Nasal cavity respiratory epithelium epithelial cell of viscerocranial mucosa (primary cell): ENCODE measurements at places on chromosomes 2 and 18. TPM values are rescaled to one million over a fixed set of nuclear protein-coding genes. Genes with fewer than 3 reads are reported as not detected.

Gene COLEC12
- not detected in 2 replicates for total RNA-seq

Gene PDIA6
- total RNA-seq, result 464 and 699 TPM in 2 replicates

Gene TPO
- total RNA-seq, result 0.07 TPM in 1 of 2 replicates, not detected in the other

Gene TEX261
- total RNA-seq, result 12.3 and 28.5 TPM in 2 replicates

Gene HOXD3
- total RNA-seq, result not detected in 2 replicates

Gene RAPGEF4
- total RNA-seq, result 0.34 and 1.00 TPM in 2 replicates

Gene FEV
- not detected in 2 replicates for total RNA-seq

Gene RBBP8
- 110 and 136 TPM in 2 replicates for total RNA-seq

Gene C18orf54
- 1.4 and 2.0 TPM in 2 replicates for total RNA-seq

Gene RHBDD1
- 44.4 and 80.5 TPM in 2 replicates for total RNA-seq
